ENCODE measurements at places on chromosomes 5 and 9.

- no peak for DNase-seq
These were observed 176.1 kb upstream of the HMHB1 start for GRCh38 chr5:143635888-143636287.

DNA sequence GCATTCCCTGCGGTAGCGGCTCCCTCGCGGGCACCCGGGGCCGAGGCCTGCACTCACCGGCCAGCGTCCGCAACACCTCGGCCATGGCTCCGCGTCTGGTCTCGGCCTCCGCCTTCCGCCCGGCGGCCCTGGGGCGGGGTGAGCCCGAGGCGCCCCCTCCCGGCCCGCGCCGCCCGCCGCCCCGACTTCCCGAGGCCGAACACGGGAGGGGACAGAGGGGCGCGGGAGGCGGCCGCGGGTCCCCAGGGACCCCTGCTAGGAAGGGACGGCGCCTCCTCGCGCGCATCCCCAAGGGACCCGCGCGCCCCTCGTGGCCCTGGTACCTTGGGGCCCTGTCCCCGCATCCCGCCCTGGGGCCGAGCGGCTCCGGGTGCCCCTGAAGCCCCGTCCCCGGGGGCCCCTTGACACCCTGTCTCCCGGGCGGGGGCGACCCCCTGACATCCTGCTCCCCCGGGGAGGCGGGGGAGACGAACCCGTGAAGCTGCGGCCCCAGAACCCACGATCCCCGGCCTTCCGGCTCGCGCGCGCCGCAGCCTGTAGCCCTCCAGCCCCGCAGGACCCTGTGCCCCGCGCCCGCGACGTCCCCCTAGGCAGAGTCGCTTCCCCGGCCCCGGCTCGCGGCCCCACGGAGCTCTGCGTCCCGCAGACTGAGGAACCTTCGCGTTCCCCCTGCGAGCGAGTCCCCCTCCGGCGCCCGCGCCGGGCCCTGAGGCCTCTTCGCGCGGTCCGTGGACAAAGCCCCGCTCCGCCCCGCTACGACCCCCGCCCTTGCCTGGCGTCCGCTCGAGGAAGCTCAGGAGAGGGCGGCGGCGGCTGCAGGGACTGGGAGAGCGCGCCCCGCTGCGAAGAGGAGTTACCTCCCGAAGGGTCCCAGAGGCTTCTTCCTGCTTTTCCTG lies at the start of gene ABO:
ABO (minus strand) TSS at position 97 of the 896 bp plus-strand sequence.
- no peak for DNase-seq

DNA sequence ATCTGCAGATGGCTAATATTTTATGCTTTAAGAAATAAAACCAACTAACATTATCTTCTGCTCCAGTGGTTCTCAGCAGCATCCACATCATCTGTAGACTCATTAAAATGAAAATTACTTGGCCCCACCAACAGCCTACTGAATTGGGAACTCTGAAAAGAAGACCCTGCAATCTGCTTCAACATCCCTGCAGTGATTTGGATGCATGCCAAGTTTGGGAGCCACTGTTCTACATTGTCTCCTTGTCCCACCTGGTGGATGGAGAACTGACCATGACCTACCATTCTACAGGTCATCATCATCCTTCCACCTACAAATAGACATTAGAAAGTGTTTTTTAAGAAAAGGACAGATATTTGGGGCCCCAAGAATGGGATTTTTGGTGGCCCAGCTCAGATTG lies 71.1 kb downstream of the ACER2 start:
- no peak for DNase-seq

- DNase-seq = no peak
These were observed 64.6 kb upstream of the PLPP1 start for GRCh38 chr5:55599148-55600050.

DNA sequence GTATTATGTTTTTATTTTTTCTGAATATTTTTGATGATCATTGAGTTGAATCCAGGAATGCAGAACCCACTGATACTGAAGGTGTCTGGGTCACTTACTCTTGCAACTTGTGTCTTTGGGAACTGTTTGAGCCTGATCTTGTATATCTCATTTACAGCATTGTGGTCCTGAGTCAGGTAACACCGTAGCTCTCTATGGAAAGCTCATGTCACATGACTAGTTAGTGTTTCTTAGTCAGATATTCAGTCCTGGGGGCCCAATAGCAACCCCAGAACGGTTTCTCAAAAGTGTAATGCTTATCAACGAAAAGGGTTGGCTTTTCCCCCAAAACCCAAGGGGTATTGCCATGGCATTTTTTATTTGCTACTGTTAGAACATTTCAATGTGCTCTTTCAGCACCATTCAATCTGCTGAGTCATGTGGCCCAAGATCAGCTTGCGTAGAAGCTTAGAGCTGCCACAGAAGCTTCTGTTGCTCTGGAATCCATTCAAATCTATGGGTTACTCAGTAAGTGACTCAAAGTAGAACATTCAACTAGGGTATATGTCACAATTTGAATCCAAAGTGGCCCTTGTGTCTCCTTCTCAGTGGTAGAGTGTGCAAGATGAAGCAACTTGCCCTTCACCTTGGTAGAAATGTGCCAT lies 12.1 kb upstream of the PTAR1 start:
- no peak for DNase-seq

DNA sequence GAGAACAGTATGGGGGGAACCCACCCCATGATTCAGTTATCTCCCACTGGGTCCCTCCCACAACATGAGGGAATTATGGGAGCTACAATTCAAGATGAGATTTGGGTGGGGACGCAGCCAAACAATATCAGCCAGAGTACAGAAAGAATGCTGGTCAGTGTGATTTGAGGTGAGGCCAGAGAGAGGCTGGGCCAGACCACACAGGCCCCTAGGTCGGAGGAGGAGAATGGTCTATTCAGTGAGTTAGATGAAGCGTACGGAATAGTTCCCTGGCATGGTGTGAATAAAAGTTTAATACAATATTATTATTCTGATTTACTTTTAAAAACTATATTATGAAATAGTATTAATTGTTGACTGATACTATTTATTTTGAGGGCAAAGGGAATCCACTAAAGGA lies 39.7 kb downstream of the PCSK5 start:
- no peak for DNase-seq

DNA sequence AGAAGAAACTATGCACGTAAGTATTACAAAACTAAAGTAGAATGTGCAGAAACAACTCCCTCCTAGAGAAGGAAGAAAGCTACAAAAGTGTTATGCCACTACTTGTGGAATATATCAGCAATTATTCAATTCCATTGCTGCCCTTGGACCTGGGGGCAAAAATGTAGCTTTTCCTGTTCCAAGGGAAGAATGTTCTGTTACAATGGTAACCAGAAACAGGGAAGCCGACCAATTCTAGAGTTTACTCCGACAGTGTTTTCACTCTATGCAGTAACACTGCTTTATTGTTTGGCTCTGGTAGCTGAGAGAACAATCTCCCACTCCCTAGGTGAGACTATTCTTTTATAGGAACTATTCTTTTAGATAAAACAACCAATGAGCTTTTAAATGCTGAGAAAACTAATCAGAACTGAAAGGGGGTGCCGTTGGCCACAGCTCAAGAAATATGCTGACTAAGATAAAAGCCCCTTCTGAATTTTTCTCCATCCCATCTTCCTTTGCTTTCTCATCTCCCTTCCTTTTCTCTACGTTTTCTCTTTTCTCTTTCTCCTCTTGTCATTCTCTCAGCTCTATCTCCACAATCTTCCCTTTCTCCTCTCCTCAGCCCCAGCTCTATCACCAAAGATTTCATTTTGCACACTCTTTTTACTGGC lies 54.1 kb downstream of the SLC1A3 start:
- DNase-seq = no peak

DNA sequence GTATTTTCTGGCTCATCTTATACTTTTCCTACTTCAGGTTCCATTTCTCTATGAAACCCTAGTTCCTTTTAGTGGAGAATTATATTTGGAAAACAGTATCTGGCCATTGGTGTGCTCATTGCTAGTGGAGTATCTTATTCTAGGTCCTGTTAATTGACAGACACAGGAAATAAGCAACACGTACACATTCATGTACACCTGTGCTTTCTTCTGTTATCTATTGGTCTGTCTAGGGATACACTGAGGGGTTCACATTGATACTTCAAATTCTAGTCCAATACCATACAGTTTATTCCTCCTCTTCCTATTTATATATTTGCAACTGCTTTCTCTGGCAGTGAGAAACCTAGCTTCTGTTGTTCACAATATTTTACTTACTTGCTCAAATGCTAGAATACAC lies 110.2 kb downstream of the FER start:
- DNase-seq = no peak

DNA sequence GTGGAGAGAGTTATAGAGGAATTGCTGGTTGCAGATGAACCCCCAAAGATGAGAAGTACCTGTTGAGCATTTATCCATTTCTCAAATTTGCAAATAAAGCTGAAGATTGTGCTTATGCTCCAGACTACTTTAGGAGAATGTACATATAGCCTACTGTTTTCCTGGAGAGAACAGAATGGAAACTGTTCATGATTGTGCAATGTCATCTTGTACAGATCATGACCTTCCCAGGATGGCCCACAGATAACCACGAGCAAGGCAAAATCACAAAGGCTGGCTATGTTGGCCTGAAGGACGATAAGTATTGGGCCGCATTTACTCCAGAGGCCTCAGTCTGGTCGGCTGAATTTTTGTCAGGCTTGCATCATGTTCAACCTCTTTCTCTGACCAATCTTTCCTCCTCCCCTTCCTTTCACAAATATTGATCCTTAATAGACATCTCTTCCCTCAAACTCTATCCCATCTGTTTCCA lies 28.5 kb upstream of the RICTOR start:
- no peak for DNase-seq

DNA sequence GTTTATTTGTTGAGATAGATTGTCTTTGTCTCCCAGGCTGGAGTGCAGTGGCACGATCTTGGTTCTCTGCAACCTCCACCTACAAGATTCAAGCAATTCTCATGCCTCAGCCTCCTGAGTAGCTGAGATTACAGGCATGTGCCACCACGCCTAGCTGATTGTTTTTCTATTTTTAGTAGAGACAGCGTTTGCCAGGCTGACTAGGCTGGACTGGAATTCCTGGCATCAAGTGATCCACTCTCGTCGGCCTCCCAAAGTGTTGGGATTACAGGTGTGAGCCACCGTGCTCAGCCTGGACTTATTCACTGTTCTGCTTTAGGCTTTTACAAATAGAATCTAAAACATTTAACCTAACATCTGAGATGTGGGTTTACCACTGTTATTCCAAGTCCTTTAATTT lies 91.3 kb downstream of the COMMD10 start:
- no peak for DNase-seq

DNA sequence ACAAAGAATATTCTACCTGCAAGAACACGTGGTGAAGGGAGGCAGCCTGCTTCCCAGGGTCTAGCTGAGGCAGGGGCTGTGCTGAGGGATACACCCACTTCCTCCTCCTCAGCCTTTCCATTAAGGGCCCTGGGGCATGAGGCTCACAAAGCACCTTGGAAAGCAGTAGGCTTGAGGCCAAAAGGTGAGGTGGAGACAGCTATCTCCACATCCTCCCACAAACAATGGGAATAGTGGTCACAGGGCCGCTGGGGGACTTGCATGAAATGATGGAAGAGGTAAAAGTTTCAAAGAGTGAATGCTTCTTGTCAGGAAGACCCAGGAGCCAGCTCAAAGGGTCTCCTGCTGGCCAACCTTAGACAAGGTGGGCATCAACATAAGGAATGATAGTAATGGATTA lies 207.9 kb downstream of the CDK5RAP2 start:
- DNase-seq = no peak

GRCh38 chr9:137619240-137620047 lies 639 bp downstream of the EHMT1 start:
- DNase-seq = no peak

GRCh38 chr5:53116597-53116996 lies 7.0 kb upstream of the MOCS2 start:
- no peak for DNase-seq

GRCh38 chr5:72988769-72989168 lies 32.9 kb downstream of the FCHO2 start:
- no peak for DNase-seq

DNA sequence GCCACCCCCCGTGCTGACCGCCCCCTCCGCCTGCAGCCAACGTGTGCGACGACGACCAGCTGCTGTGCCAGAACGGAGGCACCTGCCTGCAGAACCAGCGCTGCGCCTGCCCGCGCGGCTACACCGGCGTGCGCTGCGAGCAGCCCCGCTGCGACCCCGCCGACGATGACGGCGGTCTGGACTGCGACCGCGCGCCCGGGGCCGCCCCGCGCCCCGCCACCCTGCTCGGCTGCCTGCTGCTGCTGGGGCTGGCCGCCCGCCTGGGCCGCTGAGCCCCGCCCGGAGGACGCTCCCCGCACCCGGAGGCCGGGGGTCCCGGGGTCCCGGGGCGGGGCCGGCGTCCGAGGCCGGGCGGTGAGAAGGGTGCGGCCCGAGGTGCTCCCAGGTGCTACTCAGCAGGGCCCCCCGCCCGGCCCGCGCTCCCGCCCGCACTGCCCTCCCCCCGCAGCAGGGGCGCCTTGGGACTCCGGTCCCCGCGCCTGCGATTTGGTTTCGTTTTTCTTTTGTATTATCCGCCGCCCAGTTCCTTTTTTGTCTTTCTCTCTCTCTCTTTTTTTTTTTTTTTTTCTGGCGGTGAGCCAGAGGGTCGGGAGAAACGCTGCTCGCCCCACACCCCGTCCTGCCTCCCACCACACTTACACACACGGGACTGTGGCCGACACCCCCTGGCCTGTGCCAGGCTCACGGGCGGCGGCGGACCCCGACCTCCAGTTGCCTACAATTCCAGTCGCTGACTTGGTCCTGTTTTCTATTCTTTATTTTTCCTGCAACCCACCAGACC lies 80.2 kb downstream of the NTNG2 start:
- DNase-seq = peak; percentile 27

GRCh38 chr9:19969721-19970120 lies 180.9 kb upstream of the SLC24A2 start:
- DNase-seq = no peak

GRCh38 chr5:141413540-141414069 lies 818 bp downstream of the PCDHGA10 start:
- no peak for DNase-seq

- DNase-seq = peak; percentile 48
These were observed 43.9 kb downstream of the FYB1 start for GRCh38 chr5:39175273-39175955.

DNA sequence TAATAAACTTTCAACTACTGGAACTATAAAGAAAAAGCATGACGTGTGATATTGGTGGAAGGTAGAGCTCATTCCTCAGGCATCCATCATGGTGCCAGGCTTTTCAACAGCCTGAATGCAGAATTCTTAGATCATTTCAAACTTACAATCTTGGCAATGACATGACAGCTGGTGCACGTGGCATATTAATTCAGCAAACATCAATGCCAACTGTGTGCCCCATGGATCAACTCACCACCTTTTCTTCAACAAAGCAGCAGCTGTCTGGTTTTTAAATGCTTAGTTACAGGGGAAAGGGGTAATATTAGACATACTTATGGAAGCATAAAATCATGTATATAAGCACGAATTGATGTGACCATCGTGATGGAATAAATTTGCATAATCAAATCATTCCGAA lies 56.0 kb upstream of the OR13F1 start:
- no peak for DNase-seq

DNA sequence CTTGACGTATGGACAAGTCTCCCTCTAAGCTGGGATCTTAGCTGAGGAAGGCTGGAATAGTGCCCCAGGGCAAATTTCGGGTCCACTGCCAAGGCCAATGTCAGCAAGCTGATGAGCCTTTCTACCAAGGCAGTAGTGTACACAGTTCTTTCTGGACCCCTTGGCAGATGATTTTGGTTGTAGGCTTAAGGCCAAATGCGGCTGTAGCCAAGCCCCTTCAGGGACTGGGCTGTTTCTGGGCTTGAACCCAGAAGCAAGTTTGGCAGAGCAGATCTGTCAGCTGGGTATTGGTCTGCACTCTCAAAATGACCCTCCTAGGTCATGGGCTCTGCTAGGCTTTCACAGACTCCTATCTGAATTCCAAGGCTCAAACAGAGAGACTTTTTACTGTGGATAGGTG lies 121.6 kb downstream of the ADAMTSL1 start:
- no peak for DNase-seq
